ENCODE measurements at places on chromosomes 13 and 19.

DNA sequence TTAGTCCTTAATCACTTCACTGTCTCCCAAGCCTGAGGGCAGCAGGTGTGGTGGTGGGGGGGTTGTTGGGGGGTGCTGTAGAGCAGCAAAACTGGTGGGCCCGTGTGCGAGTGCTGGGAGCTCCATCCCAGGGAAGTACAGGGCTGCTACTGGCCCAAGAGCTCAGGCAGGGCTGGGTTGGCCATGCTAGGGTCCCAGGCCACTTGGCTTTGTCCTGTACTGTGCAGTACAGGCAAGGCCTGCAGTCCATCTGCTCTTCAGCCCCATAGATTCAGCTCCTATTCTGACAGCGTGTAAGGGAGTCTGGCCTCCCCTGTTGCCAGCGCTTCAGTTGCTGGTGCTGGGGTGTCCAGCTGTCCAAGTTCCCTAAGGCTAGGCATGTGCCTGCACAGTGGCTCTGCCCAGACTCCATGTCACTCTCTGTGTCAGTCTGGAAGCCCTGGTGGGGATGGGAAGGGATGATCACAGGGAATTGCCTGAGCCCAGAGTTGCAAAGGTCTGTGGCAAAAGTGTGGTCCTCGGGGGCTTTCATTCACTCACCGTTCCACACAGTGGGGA, 1261.7 kb downstream of the EFNB2 start:
- no peak for DNase-seq

DNA sequence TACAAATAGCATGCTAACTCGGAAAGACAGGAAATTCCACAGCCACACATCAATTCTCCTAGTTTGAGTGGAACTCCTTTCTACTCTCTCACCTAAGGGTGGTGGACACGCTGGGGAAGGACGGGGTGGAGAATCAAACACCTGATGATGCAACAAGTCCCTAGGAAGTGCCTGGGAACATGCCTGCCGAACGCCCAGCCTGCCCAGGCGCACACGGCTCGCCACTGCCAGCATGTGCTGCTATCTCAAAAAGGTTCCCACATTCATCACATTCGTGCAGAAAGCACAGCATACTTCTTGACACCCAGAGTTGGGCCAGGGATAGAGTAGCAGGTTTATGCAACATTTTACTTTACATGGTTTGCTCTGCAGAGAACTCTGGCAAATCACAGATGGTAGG, 164.6 kb downstream of the ABCC4 start:
- no peak for DNase-seq

- DNase-seq, result no peak
Observed at GRCh38 chr13:100493418-100493817, 95.2 kb downstream of the GGACT start.

GRCh38 chr13:93098972-93099371, 127.6 kb upstream of the GPC6 start:
- DNase-seq, result no peak

DNA sequence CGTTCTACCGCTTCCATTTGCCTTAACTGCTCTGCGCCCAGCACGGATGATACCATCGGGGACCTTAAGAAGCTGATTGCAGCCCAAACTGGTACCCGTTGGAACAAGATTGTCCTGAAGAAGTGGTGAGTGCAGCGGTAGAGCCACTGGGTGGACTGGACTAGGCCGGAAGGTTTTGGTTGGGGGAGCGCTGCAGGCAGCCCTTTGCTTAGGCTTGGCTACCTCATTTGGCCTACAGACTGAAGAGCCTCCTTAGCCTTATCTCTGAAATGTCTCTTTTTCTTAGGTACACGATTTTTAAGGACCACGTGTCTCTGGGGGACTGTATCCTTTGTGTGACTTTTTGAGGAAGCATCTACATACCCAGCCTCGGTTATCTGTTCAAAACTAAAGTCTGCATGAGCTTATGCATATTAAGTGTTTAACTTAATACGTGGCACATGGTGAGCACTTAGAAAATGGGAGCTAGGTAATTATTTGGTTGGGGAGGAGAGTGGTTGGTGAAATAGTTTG, 889 bp downstream of the UBL5 start:
- DNase-seq, result no peak

- peak; percentile 19 for DNase-seq
Observed at GRCh38 chr19:19115954-19116353, 22.3 kb downstream of the TMEM161A start.

DNA sequence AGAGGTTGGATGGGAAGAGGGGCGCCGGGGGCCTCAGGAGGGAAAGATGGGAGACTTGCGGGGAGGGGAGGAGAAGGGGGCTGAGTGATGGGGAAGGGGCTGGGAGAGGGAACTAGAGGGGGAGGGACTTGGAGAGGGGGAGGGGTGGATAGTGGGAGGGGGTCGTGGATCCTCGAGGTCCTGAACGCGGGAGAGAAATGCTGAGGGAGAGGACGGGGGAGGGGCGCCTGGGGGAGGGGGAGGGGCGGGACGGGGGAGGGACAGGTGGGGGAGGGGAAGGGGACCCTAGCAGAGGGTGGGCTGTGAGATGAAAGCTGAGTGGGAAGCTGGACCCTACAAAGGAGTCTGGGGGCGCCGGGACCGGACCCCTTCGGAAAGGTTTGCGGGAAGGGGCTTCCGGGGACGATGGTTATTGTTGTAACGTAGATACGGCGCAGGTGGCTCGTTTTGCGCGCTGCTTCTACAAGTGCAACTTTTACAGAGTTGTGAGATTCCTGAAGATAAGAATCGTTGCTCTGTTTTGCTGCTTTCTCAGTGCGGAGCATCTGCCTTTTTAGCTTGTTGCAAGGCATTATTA, 418 bp downstream of the ZNF444 start:
- DNase-seq, result no peak

- no peak for DNase-seq
Observed at GRCh38 chr19:44570984-44571684, 41.7 kb upstream of the CEACAM20 start.

- no peak for DNase-seq
Observed at GRCh38 chr19:48310227-48310626, 15.1 kb upstream of the EMP3 start.

All from stimulated activated CD4-positive, alpha-beta T cell treated with anti-CD3 and anti-CD28 coated beads, Interleukin-15, amount 100 ng/mL, for 1 hour (primary cell).